ENCODE measurements at places on chromosomes 11 and 22. TPM values are rescaled to one million over a fixed set of nuclear protein-coding genes. Genes with fewer than 3 reads are reported as not detected.

MAP6 gene
- total RNA-seq: 2.4 TPM

OR56A1 gene
- not detected for total RNA-seq

OR8B4 gene
- not detected for total RNA-seq

TMEM191C gene
- 1.1 TPM for total RNA-seq

MYEOV gene
- 1.2 TPM for total RNA-seq

PHETA2 gene
- total RNA-seq: 27.2 TPM

ART1 gene
- total RNA-seq: not detected

MYOD1 gene
- total RNA-seq: not detected

MUC15 gene
- not detected for total RNA-seq

JHY gene
- 1.8 TPM for total RNA-seq

OR4C16 gene
- total RNA-seq: not detected

PKP3 gene
- 0.56 TPM for total RNA-seq

TTC36 gene
- 1.3 TPM for total RNA-seq

SPI1 gene
- not detected for total RNA-seq

SLC5A4 gene
- not detected for total RNA-seq

OR51B5 gene
- total RNA-seq: 0.13 TPM

GAS2L1 gene
- total RNA-seq: 16.0 TPM

OR51A7 gene
- total RNA-seq: not detected

RFPL3 gene
- not detected for total RNA-seq

IRAG1 gene
- total RNA-seq: 69.0 TPM

NUDT22 gene
- total RNA-seq: 50.8 TPM

OR8A1 gene
- total RNA-seq: not detected

NXPE1 gene
- not detected for total RNA-seq

TRIM6 gene
- 5.1 TPM for total RNA-seq

PGGHG gene
- total RNA-seq: 14.9 TPM

Data from smooth muscle cell of the pulmonary artery (primary cell).